ENCODE measurements at places on chromosomes 4 and X. TPM values are rescaled to one million over a fixed set of nuclear protein-coding genes. Genes with fewer than 3 reads are reported as not detected.

Gene SMIM9
- total RNA-seq, result not detected

Gene CT45A10
- not detected for total RNA-seq

Gene BCORL1
- 10.8 TPM for total RNA-seq

Gene EXOC1L
- not detected for total RNA-seq

Gene PSAPL1
- total RNA-seq, result not detected

Gene FGG
- total RNA-seq, result not detected

Gene CXCL1
- not detected for total RNA-seq

Gene DGKK
- not detected for total RNA-seq

Gene AMTN
- total RNA-seq, result not detected

Gene ATXN3L
- total RNA-seq, result not detected

Gene CXorf49B
- not detected for total RNA-seq

Gene MAGEA12
- total RNA-seq, result not detected

Gene KCND1
- total RNA-seq, result 2.2 TPM

Gene SHOX
- total RNA-seq, result not detected

Gene MTTP
- not detected for total RNA-seq

Gene CT45A3
- total RNA-seq, result not detected

Gene ARAP2
- total RNA-seq, result 82.4 TPM

Gene CXorf49
- total RNA-seq, result not detected

Gene SLC10A3
- 29.5 TPM for total RNA-seq

Gene CENPU
- total RNA-seq, result 10.4 TPM

Gene PGAM4
- not detected for total RNA-seq

Gene PABPC1L2A
- total RNA-seq, result not detected

Gene KLHL5
- total RNA-seq, result 44.4 TPM

All from T-helper 17 cell (primary cell).